ENCODE measurements at places on chromosomes 1 and 21.

- DNase-seq, result no peak
These were observed 5.6 kb upstream of the TTC39A start for GRCh38 chr1:51336004-51336403.

DNA sequence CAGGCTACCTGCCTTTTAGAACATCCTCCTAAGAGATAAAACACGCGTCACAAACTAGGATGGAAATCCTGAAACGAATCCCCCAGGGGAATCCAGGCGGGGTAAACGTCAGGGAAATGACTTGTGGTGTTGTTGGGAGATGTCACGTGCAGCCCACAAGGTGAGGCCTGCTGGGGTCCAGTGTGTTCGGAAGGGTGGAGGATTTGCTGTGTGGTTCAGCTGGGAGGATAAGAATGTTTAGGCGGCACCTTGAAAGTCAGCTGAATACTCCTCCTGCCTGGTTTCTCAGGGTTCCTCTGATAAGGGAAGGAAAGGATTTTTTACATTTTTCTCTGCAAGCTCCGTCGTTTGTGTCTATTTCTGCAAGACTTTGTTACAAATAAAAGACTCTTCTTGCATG, 74.7 kb upstream of the EFHD2 start:
- DNase-seq, result no peak

DNA sequence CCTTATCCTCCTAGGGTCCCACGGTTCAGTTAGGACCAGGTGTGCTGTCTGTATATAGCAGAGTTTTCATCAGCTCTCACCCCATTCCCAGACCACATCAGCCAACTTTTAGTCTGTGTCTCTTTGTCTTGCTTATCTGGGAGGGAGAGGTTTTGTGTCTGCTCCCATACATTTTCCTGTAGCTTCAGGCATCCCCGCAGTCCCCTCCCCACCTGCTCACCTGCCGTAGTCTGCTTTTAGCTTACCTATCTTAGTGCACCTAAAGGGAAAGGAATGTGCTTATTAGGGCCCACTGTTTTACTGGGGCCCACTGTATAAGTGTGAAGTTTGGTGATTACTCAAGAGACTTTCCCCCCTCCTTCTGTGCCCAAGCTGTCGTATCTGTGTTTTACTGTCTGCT, 225.1 kb downstream of the PLA2G4A start:
- no peak for DNase-seq

GRCh38 chr1:87348341-87349019, 19.8 kb downstream of the LMO4 start:
- DNase-seq, result no peak

DNA sequence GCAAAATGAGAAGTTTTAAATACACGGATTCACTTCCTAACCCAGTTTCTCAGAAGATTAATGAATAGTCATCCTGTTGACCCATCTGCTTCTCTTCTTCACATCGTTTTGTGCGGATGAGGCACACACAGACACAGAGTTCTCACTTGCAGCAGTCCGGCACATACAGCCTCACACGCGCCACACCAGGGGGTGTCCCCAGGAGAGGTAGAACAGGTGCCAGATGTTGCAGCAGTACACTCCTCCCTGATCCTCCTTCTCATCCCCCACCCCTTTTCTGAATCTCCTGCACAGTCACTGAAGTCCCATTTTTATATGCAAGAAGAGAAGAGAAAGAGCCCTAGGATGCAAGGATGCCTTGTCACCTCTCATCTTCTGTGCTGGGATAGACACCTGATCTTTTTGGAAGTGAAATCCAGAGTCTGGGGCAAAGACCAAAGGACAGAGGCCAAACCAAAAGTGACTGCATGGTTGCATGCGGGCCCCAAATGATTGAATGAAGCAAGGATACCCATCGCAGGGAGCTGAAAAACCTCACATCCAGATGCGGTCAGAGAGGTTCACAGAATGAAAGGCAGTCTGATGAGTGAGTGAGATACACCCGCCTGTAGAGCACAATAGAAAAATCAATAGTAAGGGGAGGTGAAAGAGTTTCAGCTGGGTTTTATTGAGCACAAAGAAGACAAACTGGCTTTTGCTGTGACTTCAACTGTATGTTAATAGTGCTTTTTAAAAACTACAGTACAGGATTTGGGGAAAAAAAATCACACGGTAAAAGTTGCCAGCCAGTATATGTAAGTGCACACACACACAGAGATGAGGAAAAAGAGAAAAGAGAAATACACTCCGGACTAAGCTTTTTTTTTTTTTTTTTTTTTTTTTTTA, 28.9 kb downstream of the PBX1 start:
- DNase-seq, result no peak

- DNase-seq, result no peak
These were observed 63.9 kb downstream of the CD247 start for GRCh38 chr1:167454304-167454893.

DNA sequence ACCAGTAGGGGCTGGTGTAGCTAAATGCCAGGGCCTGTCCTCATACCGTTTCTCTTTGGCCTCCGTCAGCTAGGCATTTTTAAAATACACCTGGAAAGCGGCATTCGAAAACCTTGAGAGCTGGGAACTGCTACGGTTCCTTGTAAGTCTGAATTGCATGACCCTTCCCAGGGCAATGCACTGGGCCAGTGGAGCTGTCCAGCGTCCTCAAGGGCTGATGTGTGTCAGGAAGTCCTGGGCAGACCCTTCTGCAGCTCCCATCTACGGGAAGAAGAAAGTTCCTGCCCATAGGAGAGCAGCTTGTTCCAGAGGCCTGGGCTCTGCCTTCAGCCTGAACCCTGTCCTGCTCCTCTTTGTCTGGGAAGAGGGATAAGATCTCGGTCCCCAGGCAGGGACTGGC, 34.1 kb downstream of the UBASH3A start:
- DNase-seq, result no peak

DNA sequence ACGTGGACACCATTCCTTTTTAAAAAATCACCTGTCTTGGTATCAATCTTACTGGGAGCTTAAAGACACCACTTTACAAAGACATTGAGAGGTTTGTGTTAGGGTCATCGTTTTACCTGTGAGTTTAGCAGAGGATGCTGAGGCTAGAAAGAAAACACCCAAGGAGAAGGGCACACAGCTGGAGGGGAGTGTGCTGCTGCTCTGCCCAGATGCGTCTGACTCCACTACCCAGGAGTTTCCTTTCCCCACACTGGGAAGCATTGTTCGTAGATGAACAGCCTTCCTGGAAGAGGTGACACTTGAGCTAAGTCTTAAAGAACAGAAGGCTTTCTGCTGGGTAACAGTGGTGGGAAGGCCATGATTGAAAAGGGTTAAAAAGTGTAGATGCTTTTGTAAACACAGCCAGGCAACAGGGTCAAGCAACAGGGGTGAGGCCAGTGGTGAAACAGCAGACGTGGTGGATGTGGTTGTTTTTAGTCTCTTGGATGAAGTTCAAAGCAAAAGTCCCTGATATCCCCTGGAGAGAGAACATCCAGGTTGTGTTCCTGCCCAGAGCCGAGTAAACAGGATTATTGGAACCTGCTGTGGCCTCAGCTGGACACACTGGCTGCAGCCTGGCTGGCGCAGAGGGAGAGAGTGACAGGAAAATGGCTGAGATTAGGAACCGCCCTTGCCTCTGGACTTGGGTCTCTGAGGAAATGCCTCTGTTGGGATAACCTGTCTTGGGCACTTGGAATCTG, 198.6 kb upstream of the JUN start:
- DNase-seq, result no peak

- peak; percentile 5 for DNase-seq
These were observed 248.3 kb upstream of the NEGR1 start for GRCh38 chr1:72530646-72531045.
